ENCODE measurements at places on chromosomes 13 and 19.
A peak's percentile ranks its signal among the peaks of the same experiment; 100 is the strongest.

GRCh38 chr19:37355901-37356300 is 15.0 kb upstream of the ZNF527 start:
- no peak for DNase-seq

DNA sequence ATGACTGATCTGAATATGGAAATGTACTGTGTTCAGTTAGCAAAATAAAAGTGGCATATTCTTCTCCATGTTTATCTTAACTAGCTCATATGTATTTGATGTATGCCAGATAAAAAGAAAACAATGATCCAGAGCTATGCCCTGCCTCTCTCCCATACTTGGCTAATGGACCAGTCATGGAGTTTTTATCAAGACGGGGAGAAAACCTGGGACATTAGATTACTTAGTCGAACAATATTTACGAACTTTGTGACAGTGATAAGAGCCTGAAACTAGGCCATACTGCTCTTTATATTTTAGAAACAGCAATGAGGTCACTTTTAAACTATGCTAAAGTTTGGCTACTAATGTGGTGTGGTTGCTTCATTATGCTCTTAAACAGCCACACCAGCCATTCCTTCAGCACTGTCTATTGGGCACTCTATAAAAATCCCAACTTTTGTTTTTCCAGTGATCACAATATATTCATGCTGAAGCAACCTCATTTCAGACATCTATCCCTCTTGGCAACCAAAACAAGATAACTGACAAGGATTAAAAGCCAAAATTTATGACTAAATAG is 265.0 kb downstream of the FGF14 start:
- DNase-seq = no peak

DNA sequence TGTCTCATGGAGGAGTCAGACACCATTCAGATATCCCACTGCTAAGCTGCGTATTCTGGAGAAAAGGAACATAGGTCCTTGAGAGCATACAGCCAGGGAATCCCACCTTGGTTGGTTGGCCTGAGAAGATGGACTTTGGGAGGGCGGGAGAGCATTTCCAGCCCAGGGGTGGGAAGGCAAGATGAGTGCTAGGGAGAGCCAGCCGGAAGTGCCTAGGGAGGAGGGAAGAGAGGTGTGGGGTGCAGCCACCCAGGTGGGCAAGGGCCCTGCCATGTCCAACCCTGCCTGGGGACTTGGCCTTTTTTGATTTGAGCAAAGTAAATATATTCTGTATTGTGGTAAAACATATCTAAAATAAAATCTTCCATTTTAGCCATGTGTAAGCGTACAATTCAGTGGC is 19.7 kb downstream of the SIAH3 start:
- DNase-seq = no peak

DNA sequence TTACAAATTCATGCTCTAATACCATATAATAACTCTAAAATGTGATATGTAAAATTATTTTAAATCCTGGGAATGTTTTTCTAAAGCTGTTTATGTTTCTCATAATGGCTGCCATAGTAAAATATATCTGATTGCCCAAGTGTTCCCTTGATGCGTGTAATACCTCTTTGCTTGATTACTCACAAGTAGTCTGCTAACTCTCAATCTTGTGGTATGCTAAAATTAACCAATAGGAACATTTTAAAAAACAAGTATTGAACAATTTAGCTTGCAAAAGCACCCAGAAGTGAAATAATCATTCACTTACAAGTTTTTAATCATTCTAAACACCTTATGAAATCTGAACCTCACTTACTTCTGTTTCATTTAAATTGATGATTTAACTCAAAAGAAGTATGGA is 386.0 kb upstream of the ATXN8OS start:
- DNase-seq = no peak

- no peak for DNase-seq
Observed at GRCh38 chr13:48679941-48680680, 26.4 kb downstream of the CYSLTR2 start.

DNA sequence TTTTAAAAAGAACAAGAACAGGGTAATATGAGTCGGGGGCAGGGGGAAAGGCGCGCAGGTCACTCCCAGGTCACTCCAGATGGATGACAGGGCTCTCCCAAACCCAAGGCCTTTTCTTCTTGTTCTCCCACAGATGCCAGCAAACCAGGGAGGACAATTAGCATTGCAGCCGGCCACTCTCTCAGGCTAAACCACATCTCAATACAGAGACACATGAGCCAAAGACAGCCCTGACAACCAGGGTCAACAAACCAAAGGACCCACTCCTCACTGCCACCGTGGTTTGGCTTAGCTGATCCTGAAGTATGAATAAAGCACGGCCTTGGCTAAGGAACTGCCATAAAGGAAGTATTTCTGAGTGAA is 47.3 kb downstream of the LATS2 start:
- no peak for DNase-seq

DNA sequence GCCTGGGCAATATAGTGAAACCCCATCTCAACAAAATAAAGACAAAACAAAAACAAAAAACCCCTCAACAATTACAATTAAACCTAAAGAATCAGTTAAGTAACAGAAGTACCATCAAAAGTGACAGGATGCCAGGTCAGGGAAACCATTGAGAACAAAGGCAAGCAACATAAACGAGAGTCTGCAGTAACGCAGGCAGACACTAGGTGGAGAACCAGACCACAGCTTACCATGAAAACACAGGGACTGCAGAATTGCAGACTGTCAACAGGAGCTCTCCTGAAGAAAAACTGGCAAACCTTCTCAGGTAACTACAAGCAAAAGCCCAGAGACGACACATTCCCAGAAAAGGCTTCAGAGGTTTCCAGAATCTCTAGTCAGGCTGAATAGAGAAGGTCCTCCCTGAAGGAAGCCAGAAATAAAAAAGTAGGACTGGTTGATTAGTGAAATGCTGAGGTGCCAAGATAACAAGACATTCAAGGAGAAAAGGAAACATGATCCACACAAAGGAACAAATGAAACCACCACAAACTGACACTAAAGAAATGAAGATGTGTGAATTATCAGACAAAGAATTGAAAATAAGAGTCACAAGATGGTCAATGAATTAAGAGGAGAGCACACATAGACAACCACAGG is 2.2 kb upstream of the ZNF665 start:
- peak; percentile 58 for DNase-seq

- peak; percentile 32 for DNase-seq
Observed at GRCh38 chr13:27450921-27451471, 632 bp upstream of the MTIF3 start.

- no peak for DNase-seq
Observed at GRCh38 chr19:53157626-53158025, 1.2 kb downstream of the ZNF347 start.

- DNase-seq = no peak
Observed at GRCh38 chr13:24203811-24204210, 43.3 kb downstream of the SPATA13 start.

Data from stimulated activated CD4-positive, alpha-beta T cell treated with anti-CD3 and anti-CD28 coated beads, Interleukin-1b, Interleukin-23, amount 100 ng/mL, for 4 hours (primary cell).